ENCODE measurements at places on chromosomes 5 and 9.

- DNase-seq = no peak
Measured at GRCh38 chr5:71924980-71925379, 182.3 kb upstream of the MAP1B start.

GRCh38 chr9:81833563-81834345 lies 94.5 kb upstream of the SPATA31D4 start:
- no peak for DNase-seq

DNA sequence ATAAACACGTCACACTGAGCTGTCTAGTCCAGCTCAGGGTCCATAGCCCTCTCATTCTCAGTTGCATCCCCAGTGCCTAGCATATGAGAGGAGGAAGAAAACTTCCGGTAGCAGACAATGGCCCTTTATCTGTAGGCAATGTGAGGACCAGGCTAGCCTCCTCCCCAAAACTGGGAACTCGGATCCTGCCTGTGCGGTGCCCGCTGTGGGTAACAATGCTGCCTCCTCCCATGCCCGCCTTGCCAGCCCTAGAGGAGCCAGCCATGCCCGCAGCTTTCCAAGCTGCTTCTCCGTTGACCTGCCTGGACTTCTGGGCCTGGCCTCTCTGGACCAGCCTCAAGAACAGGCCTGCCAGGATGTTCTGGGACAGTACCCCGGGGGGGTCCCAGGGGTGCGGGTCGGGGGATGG lies 74.6 kb upstream of the ORM1 start:
- no peak for DNase-seq

DNA sequence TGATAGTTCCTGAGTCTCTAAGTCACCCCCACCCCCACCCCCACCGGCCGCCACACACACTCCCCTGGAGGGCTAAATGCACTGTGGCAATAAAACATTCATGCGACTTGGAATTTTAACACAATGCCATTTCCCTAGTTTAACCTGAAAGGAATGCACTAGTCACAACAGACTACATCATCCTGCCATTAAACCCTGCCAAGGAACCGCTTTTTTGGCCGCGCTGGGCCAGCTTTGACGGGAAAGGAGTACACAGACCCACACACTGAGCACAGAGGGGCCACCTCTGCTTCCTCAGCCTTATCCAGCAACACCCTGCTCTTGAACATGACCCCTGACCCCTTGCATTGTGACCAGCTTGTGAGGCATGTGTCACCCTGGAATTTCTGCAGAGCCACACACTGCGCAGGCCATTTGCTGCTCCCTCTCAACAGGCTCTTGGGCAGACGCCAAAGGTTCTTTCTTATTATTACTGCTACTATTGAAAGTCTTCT lies 165.3 kb downstream of the BNC2 start:
- DNase-seq = no peak

GRCh38 chr5:6804766-6805501 lies 91.7 kb downstream of the TENT4A start:
- DNase-seq = no peak

GRCh38 chr9:99193466-99193821 lies 28.3 kb downstream of the ALG2 start:
- DNase-seq = no peak

DNA sequence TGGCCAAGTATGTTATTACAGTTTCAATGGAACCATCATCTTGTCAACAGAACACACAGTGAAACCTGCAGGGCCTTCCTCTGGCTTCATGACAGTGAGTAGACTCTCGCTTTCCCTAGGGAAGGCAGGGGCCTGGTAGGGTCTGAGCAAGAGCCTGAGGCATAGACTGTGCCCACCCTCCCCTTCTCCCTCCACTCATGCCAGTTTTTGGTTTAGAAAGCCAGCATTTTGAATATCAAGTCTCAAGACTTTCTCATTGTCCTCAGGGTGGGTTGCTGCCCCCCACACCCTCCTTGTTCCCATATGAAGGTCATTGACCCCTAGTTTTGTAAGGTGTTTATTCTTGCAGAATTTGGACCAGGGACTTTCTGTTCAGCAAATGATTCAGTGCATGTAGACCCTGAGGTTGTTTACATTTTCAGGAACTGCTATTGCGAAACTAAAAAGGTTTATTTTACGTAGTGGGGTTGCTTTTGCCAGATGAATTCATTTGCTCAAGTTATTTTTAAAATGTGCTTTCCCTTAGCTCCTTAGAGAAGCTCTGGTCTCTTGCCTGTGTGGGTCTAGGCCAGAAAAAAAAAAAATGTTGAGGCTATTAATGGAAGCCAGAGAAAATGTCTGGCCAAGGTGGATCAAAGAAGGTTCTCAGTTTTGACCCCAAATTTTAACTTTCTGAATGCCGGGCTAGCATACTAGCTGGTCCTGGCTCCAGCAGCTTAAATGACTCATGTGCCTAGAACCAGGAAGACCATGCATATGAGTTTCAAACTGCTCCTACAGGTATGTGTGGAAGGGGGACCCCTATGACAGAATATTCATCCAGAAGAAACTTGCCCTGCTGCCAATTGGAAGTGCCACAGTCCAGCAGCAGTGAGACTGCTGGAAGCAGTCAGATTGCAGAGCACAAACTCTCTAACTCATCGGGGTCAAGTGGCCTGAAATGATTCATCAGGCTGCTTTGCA lies 10.1 kb upstream of the MOB3B start:
- no peak for DNase-seq

- DNase-seq = no peak
Measured at GRCh38 chr9:3088219-3088618, 244.3 kb upstream of the PUM3 start.

DNA sequence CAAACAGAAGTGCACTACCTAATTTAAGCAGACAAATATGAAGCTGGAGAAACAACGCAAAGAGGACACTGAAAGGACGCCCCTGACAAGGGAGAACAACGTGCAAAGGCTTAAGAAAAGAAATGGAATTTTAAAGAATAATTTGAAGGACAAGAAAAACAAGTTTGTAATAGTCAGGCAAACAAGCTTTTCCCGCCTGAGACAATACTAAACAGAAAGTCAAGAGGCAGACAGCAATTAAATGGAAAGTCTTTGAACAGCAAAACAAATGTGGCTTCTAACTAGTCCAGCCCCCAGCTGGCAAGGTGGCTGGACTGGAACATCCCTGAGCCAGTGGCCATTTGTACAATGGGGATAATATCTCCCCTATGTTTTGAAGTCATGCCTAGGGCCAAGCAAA lies 63.3 kb downstream of the SIL1 start:
- no peak for DNase-seq

GRCh38 chr5:45334939-45335338 lies 361.2 kb downstream of the HCN1 start:
- no peak for DNase-seq

GRCh38 chr5:16082053-16082452 lies 97.5 kb downstream of the MARCHF11 start:
- DNase-seq = no peak

DNA sequence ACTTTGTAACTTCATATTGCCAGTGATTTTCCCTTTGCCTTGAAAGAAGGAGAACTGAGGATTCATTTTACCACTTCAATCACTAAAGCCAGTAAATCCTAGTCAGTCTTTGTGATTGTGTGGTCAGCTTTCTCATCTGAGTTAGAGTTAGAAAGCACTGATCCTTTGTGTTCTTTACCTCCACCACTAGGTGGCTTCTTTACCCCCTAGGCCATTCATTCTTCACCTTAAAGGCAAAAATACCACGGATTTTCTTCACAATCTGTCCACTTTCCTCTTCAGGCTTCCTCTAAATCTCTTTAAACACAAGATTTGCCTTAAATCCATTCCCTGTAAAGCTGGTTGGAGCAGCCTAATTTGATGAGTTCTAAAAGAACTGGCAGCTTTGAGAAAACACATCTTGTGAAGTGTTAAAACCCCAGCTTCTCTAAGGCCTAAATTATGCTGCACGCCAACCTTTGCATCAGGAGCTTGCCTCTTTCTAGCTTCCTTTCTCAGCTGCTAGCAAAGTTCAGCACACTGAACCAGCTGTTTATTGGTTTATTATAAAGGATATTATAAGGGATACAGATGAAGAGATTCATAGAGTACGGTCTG lies 20.4 kb downstream of the BDP1 start:
- DNase-seq = no peak

DNA sequence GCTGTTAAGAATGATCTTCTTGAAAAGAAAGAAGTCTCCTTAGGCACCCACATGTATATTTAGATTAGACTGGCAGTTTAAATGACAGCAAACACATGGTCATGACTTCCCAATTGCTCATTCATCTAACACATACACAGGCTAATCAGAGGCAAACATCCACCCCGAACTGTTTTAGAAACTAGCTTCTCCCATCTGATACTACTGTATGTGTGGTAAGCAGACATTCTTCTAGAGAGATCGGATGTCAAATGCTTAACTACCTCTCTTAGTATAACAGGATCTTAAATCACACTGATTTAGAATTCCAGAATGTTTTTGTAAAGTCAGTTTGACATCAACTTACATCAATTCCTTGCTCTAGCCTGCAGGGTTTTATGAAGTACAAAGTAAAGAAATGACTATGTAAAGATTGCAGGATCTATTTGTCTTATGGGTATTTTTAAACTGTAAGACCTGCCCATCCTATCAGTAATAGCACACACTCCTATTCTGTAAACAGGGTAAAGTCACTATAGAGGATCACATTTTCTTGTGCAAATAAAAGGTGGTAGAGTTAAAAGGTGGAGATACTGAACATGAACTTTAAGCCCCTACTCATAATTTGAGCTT lies 239.7 kb downstream of the MLLT3 start:
- DNase-seq = no peak

GRCh38 chr5:16803831-16804230 lies 132.3 kb downstream of the MYO10 start:
- no peak for DNase-seq

- DNase-seq = no peak
Measured at GRCh38 chr5:116585227-116585626, 10.6 kb upstream of the SEMA6A start.

DNA sequence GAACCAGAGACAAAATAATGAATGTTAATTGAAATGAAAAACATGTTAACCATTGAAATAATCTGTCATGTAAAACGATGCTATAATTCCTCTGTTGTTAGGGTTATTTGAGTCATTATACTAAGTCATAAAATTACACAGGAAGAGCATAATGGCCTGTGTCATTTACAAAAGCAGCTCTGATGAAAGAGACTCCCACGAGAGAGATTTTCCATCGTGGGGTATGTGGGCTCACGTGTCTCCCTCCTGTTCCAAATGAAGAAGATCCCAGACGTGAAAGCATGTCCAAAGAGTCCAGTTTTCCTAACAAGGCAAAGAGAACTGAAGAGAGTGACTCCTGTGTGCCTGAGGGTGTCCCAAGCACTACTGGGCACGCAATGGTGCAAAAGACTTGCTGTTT lies 379.8 kb downstream of the SPOCK1 start:
- DNase-seq = no peak

GRCh38 chr9:114893221-114894010 lies 37.0 kb downstream of the TNFSF8 start:
- DNase-seq = no peak

- DNase-seq = no peak
Measured at GRCh38 chr5:136764601-136765000, 399.3 kb upstream of the TRPC7 start.

DNA sequence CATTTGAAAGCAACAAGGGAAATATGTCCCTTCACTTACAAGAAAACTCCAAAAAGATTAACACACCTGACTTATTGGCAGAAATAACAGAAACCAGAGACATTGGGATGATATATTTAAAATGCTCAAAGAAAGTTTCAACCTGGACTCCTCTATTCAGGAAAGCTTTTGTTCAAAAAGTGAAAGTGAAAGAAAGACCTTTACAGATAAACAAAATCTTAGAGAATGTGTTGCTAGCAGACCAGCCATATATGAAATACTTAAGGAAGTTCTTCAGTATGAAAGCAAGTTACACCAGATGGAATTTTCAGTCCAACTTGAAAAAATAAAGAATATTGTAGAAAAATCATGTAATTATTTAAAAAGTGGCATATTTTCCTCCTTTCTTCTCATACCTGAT lies 1075.1 kb downstream of the NR2F1-AS1 start:
- DNase-seq = no peak

- DNase-seq = peak; percentile 34
Measured at GRCh38 chr9:135901826-135902225, 5.5 kb downstream of the CAMSAP1 start.

- DNase-seq = no peak
Measured at GRCh38 chr9:89779405-89780203, 174.8 kb downstream of the GADD45G start.

DNA sequence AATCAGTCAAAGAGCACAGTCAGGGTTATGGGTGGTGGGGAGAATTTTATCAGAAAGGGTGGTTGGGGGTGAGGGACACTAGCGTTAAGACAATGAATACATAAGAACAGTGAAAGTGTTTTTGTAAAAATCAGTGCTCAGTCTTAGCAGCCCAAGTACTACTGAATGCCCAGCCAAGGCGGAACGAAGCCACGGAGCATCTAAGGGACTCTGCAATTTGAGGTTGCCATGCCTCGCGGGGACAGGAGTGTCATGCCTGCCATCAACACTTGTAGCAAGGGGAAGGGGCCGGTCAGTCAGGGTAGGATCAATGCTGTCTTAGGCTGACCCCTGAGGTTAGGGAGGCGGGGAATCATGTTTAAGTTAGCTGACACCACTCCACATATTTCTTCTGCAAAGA lies 13.3 kb downstream of the FSTL4 start:
- no peak for DNase-seq

GRCh38 chr5:174608631-174609097 lies 115.7 kb upstream of the MSX2 start:
- DNase-seq = no peak

- no peak for DNase-seq
Measured at GRCh38 chr9:136625101-136626065, 37.3 kb upstream of the EGFL7 start.

- no peak for DNase-seq
Measured at GRCh38 chr5:157506981-157507780, 47.2 kb downstream of the NIPAL4 start.

GRCh38 chr9:127139775-127140174 lies 17.3 kb upstream of the ANGPTL2 start:
- peak; percentile 8 for DNase-seq

Data from activated effector memory CD4-positive, alpha-beta T cell treated with anti-CD3 and anti-CD28 coated beads, Interleukin-2, amount 50 U/mL, for 16 hours (primary cell).